ENCODE measurements at places on chromosomes 12 and 14.

DNA sequence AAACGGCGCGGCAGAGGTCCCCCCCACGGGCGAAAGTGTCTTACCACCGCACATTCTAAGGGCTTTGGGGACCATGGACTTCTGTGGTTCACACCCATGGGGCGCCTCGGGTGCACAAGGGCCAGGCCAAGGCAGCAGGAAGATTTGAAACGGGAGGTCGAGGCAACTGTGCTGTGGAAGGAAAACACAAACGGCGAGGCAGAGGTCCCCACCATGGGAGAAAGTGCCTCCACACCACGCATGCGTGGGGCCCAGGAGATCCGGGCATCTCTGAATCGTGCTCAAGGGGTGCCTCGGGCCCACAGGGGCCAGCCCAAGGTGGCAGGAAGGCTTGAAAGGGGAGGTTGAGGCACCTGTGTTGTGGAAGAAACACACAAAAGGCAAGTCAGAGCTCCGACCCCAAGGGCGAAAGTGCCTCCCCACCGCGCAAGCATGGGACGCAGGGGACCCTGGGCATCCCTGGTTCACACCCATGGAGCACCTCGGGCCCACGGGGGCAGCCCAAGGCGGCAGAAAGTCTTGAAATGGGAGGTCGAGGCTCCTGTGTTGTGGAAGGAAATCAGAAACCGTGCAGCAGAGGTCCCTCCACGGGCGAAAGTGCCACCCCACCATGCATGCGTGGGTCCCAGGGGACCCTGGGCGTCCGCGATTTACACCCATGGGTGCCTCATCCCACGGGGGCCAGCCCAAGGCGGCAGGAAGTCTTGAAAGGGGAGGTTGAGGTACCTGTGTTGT is 371.0 kb downstream of the ALG10 start:
- no peak for DNase-seq

DNA sequence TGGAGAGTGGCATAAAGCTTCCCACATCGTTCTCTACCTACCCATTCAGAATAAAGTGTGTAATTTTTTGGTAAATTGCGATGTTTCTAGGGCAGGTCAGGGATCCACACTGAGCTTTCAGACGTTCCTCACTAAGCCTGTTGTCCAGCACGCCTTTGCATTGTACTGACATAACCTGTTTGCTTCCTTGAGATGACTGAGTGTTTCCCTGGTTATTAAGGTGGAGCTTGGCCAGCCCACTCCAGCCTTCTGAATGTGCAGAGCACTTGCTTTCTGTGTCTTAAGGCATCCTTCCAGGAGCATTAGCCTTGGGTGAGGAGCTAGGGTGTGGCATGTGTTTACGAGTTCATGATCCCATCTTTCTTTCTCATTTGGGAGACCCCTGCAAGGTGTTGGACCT is 96.4 kb downstream of the TMEM260 start:
- no peak for DNase-seq

GRCh38 chr12:62895351-62895877 is 39.5 kb downstream of the PPM1H start:
- DNase-seq, result no peak

DNA sequence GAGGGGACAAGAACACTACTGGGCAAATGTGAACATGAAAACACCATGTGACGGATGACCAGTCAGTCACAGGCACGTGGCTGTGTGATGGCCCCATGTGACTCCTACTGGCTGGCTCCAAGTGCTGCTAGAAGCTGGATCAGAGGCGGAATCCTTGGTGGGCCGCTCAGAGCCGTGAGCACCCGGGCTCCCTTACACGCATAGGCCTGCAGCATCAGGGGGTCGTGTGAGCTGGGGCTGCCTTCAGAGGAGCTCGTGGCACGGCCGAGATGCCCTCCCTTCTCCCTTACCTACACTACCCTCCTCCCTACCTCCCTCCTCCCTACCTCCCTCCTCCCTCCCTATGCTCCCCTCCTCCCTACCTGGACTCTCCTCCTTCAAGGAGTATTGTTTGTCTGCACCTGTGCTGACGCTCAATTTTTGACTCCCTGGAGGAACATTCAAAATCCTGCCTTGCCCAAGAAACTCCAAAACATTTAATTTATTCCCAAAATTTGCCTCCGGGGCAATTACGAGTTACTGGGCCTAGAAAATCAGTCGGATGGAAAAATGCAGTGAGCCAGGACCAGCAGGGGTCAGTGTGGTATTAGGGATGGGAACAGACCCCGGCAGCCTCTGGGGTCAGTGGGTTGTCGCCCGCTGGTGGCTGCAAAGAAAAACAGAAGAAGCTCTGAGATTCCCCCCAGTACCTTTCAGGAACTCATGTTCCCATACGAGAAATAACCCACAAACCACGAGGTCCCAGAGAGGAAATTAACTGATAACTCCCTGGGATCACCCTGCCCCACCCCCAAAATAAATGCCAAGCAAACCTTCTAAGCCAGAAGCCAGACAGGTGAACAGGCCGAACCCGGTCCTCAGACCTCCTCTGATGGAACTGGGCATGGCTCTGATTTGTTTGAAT is 61.3 kb downstream of the C14orf132 start:
- no peak for DNase-seq

- no peak for DNase-seq
Observed at GRCh38 chr12:52527121-52527800, 7.1 kb upstream of the KRT5 start.

All from stimulated activated CD8-positive, alpha-beta memory T cell treated with anti-CD3 and anti-CD28 coated beads, Interleukin-4, amount 100 ng/mL, for 1 hour (primary cell).